GM23338 (cell line): ENCODE measurements at places on chromosomes 7 and 10. TPM values are rescaled to one million over a fixed set of nuclear protein-coding genes. Genes with fewer than 3 reads are reported as not detected.

Gene PDZD7
- total RNA-seq: 1.7 and 2.3 TPM in 2 replicates

Gene GPNMB
- 0.76 and 1.4 TPM in 2 replicates for total RNA-seq

Gene RELN
- 0.19 and 0.76 TPM in 2 replicates for total RNA-seq

Gene ANKRD22
- not detected in 2 replicates for total RNA-seq

Gene DGKI
- 0.39 and 1.0 TPM in 2 replicates for total RNA-seq

Gene SPDYE18
- not detected in 2 replicates for total RNA-seq

Gene SP8
- 4.4 and 6.7 TPM in 2 replicates for total RNA-seq

GRCh38 chr7:135981958-135982646, 4.9 kb upstream of the MTPN start:
- no peak for DNase-seq
- H3K27me3 ChIP-seq: no peaks in the 10 kb centered on the region
- H3K4me1 ChIP-seq: no peaks in the 10 kb centered on the region
- no peak overlapping the region; the same call in 1 of the 2 replicates for H3K27ac ChIP-seq
- H3K4me3 ChIP-seq: no peak overlapping the region

DNA sequence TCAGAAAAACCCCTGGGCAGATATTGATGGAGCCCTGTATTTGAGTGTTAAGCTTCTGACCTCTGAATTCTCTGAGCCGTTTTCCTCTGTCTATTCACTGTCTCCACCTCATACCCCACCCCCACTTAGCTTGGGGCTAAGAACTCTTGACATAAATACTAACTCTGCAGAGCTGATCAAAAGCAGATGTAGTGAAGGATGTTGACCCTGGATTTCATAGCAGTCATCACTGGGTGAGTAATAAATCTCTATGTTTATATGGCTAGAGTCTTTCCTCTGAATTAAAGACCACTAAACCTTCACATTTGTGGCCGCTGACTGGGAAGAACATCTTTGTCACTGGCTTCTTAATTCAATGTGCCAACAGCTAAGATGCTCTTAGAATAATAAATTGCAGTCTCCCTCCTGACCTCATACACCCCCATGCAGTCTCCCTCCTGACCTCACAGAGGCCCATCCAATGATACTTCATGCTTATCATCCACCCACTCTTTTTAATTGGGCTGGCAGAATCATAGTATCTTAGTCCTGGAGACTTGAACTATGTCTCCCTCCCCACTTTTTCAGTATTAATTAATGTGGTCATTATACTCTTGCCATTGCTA, 78.0 kb upstream of the MACROH2A2 start:
- no peaks in the 10 kb centered on the region for H3K4me1 ChIP-seq

DNA sequence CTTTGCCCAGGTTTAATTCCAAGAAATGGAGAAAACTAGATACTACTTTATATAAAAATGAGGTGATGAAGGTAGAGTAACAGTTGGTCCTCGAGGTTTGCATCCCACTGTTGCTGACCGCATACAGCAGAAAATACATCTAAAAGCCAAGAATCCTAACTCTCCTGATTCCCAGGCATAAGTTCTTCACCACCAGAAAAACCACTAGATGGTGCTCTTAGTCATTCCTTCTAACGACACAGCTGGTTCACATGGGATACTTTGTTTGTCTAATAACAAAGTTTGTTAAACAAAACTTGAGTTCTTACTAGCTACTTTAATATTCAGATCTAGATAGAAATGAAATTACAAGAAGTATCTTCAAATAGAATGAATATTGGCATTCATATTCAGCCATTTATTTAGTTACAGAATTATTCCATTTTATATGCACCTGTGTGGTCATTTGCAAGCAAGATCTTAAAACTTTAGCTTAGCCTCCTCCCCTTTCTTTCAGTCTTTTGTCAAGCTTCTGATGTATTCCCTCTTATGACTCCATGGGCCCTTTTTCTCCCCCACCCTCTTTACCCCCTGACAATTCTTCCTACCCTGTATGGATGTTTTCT, 54.1 kb upstream of the CYP26C1 start:
- DNase-seq: peak; percentile 83
- H3K27me3 ChIP-seq: no peaks in the 10 kb centered on the region

DNA sequence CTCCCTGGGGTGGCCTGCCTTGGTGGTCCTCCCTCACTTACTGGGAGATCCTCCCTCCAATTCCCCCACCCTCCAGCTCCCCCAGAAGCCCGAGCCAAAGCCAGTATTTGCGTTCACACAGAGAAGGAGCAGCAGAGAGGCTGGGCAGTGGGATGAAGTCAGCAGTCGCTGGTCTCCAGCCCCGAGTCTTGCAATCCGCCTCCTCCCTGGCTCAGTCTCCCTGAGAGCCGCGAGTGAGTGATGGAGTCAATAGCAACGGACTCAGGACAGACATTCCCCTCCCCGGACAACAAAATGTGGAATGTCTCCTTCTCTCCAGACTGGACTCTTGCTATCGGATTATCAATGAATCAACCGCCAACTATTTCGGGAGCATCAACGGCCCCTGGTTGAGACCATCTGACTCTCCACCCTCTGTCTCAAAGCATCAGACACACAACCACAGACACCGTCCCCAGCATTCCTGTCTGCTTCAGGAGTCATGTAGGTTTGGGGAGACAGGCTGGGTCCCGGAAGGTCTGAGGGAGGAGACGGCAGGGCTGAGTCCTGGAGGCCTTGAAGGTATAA, 178.4 kb downstream of the SH3PXD2A start:
- H3K4me3 ChIP-seq: no peak overlapping the region
- no peaks in the 10 kb centered on the region for H3K27me3 ChIP-seq
- H3K27ac ChIP-seq: no peak overlapping the region
- no peaks in the 10 kb centered on the region; the same call in 1 of the 2 replicates for H3K4me1 ChIP-seq

- H3K36me3 ChIP-seq: no peaks in the 10 kb centered on the region
- H3K4me3 ChIP-seq: no peak overlapping the region
- no peak for DNase-seq
- H3K27me3 ChIP-seq: no peaks in the 10 kb centered on the region
- H3K4me1 ChIP-seq: peaks cover 15% of the 10 kb centered on the region
Measured at GRCh38 chr7:23965296-23965695, 255.3 kb downstream of the STK31 start.

DNA sequence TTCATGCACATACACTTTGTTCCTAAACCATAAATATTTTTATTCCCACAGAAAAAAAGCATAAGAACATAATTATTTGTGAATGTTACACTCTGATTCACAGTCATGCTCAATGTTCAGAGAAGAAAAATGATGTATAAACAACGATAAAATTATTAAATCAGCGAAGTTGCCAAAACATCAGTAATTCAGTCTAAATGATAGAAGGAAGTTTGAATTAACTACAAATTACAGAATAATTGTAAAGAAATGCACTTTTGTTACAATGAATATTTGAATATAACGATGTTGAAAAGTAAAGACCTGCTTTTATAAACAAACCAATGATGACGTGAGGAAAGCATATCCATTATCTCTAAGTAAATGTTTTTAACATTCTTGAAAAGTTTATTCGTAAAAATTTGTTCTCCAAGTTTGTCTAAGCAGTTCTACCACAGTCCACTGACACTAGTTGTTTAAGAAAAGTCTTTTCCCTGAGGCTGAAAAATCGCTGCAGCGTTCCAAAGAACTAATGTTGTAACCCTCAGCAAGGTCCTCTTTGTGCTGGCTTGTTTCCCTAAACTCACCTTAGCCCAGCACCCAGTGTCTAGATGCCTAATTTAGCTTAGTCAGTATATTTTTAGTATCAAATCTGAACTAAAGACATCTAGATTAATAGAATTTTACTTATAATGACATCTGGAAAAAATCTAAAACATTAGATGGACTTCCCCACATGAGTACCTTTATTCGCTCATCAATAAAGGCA, 30.4 kb downstream of the TSPAN12 start:
- H3K27ac ChIP-seq: no peak overlapping the region
- no peaks in the 10 kb centered on the region for H3K36me3 ChIP-seq
- H3K4me3 ChIP-seq: no peak overlapping the region
- H3K27me3 ChIP-seq: no peaks in the 10 kb centered on the region
- H3K4me1 ChIP-seq: peaks cover 22% of the 10 kb centered on the region

DNA sequence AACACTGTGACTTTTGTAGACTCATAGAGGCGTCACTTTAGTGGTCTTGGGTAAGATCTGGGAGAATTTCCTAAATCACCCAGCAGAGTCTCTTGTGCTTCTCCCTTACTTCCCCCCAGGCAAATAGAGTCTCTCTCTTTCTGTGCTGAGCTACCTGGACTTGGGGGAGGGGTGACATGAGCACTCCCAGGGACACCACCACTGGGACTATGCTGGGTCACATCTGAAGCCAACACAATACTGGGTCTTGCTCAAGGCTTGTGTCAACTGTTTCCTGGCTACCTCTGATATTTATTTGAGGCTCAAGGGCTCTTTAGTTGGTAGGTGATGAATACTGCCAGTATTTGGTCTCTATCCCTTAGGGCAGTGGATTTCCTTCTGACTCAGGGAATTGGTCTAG, 214.6 kb upstream of the TPK1 start:
- no peak overlapping the region for H3K4me3 ChIP-seq
- no peaks in the 10 kb centered on the region; the same call in 1 of the 2 replicates for H3K36me3 ChIP-seq
- DNase-seq: no peak

- no peaks in the 10 kb centered on the region for H3K4me1 ChIP-seq
- no peaks in the 10 kb centered on the region for H3K36me3 ChIP-seq
- H3K4me3 ChIP-seq: no peak overlapping the region
Measured at GRCh38 chr7:118285358-118285757, 60.9 kb downstream of the ANKRD7 start.

- DNase-seq: no peak
- H3K4me3 ChIP-seq: no peak overlapping the region
- H3K36me3 ChIP-seq: no peaks in the 10 kb centered on the region
- no peaks in the 10 kb centered on the region for H3K27me3 ChIP-seq
Measured at GRCh38 chr7:108997480-108997879, 427.8 kb downstream of the DNAJB9 start.

- H3K27ac ChIP-seq: no peak overlapping the region
- peak; percentile 81 for DNase-seq
- H3K4me1 ChIP-seq: peaks cover 27% of the 10 kb centered on the region; the same call in 1 of the 2 replicates
Measured at GRCh38 chr10:23173214-23174073, 18.7 kb upstream of the PTF1A start.

DNA sequence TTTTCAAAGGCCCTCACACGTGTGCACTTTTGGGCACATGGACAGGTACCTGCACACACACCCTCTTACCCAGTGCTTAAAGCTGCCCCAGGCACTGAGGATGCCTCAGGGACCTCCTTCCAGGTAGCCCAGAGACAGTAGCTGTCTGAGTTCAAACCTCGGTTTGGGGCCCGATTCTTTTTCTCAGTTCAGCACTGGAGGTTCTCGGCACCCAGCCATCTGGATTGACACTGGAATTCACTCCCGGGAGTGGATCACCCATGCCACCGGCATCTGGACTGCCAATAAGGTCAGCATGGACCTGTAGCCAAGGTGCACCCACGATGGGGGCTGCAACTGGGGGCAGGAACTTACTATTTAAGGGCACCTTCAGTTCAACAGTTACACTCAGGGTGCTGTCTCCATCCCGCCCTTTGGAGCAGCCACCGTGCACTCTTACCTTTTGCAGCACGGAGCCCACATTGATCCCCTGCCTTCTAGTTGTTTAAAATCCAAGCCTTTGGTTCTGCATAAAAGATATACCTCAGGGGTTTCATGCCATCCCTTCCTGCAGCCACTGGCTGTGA, 17.7 kb downstream of the CPA5 start:
- no peak for DNase-seq
- H3K27me3 ChIP-seq: no peaks in the 10 kb centered on the region
- peaks cover 5% of the 10 kb centered on the region; the same call in 1 of the 2 replicates for H3K4me1 ChIP-seq
- H3K27ac ChIP-seq: no peak overlapping the region
